ENCODE measurements at places on chromosomes 13 and 19. TPM values are rescaled to one million over a fixed set of nuclear protein-coding genes. Genes with fewer than 3 reads are reported as not detected.

The CEACAM4 gene
- polyA plus RNA-seq: not detected

The ZNF540 gene
- 2.6 TPM for polyA plus RNA-seq

The LRRC4B gene
- polyA plus RNA-seq: 10.2 TPM

The POU4F1 gene
- polyA plus RNA-seq: 9.7 TPM

The METTL21C gene
- 55.6 TPM for polyA plus RNA-seq

The MBD3 gene
- polyA plus RNA-seq: 43.8 TPM

The OR7D4 gene
- not detected for polyA plus RNA-seq

The SHC2 gene
- 23.5 TPM for polyA plus RNA-seq

The RDH8 gene
- polyA plus RNA-seq: not detected

The ZNF766 gene
- 13.7 TPM for polyA plus RNA-seq

The AMH gene
- 4.2 TPM for polyA plus RNA-seq

The WASF3 gene
- 13.6 TPM for polyA plus RNA-seq

The TIMM29 gene
- not detected for polyA plus RNA-seq

GRCh38 chr19:40600570-40601133 lies 517 bp upstream of the LTBP4 start:
- no peak for DNase-seq

DNA sequence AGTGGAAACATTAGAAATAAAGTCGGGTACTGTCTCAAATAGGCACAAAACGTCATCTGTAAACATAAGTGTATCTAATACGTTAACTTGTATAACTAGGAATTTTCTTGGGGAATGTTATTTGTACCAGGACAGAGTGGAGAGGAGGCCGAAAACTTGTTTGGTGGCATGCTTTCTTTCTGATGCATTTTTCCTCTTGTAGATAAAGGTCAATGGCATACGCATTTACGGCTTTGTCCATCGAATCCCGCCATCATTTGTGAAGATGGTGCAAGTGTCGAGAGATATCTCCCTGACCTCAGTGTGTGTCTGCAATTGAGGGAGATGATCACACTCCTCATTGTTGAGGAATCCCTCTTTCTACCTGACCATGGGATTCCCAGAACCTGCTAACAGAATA lies 4.7 kb downstream of the LGALS13 start:
- no peak for DNase-seq

DNA sequence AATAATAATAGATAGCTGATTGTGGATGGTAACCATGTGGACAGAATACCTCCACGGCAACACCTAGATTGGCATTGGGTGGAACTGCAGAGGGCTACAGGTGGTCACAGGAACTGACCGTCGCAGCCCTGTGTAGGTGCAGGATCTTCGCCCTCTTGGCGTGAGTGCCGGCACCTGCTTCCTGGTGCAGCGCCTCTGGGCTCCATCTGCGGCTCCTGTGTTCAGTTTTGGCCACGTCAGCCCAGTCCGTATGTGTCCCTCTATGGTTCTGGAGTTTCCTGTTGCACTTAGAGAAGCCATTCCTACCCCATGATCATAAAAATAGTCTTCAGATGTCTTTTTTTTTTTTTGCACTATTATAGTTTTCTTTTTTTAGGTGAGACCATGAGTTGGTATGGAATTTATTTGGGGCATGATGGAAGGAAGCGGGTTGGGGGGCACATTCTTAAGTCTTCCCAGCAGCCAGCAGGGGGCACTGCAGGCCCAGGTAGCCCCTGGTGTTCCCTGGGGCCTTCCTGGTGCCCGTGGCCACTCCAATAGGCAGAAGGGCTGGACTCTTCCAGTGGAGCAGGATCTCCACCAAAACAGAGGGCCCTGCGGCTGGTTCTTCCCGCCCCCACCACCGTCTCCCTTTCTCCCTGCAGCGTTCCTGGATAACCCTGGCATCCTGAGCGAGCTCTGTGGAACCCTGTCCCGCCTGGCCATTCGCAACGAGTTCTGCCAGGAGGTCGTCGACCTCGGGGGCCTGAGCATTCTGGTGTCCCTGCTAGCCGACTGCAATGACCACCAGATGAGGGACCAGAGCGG lies 10.1 kb upstream of the SLC25A42 start:
- DNase-seq: no peak

DNA sequence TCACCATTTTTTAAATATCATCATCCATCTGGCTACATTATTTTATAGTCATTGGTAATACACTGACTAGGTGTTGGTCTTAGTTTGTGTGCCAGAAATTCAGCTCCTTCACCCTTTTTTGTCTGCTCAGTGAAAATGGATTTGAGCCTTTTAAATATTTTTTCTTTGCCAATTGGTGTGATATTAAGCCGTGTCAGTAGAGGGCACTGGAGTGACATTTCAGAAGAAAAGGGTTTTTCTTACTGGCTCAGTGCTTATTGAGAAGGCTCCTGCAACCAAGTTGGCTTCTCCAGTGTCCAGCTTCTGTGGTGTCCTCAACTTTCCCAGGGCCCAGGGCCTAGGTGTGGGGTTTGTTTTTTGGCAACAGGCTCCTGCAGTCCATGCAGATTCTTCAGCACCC lies 546.6 kb downstream of the DACH1 start:
- no peak for DNase-seq

- DNase-seq: no peak
Observed at GRCh38 chr13:102020611-102021216, 381.1 kb downstream of the FGF14 start.

GRCh38 chr19:1261798-1262622 lies 7.1 kb upstream of the CIRBP start:
- no peak for DNase-seq

DNA sequence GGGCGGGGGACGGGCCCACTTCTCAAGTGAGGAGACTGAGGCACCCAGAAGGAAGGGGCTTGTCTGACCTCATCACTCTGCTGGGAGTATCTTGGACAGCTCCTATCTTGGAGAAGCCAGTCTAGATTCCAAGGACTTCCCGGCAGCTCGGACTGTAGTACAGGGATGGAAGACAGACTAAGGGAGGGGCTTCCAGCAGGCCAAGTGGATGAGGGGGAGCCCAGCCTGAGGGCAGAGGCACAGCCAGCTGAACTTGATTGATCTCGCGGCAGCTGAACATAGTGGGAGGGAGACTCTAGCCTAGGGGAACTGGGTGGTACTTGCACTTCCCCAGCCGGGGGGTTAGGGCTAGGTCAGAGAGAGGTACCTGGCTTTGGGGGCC lies 711 bp downstream of the CILP2 start:
- no peak for DNase-seq

- no peak for DNase-seq
Observed at GRCh38 chr19:45056831-45057230, 18.0 kb downstream of the CLASRP start.

DNA sequence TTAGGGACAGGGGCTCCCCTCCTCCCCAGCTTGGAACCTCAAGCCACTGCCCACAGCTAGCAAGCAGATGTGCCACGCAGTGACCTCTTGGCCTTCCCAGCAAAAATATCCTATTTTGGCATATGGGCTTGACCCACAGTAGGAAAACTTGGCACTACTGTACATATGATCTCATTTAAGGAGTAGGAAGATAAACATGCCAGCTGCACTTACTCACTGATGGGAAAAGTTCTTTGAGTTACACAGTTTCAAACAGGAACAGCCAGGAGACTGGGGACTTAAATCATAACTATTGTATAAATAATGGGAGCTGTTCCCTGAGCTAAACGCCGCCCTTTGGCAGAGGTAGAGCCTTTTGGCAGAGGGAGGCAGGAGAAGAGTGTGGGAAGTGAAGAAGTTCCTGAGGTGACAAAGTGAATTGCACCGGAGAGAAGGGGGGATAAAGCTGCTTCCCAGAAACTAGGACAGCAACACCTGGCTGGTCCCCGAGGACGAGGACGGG lies 6.1 kb downstream of the SACS start:
- peak; percentile 26 for DNase-seq

DNA sequence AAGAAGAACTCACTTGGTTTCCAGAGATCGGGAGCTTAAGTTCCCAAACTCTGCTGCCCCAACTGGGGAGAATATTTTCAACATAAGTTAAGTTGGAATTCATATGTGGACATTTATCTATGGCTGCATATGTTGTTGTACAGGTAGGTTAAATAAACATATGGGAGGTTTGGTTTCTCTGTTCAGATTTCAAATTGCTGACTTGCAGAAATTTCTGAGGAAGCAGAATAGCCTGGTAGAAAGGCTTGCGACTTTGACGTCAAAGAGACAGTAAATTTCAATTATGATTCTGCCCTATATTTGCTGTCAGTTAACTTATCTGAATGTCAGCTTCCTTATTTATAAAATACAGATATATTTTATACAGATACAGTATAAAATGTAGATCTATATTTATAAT lies 40.0 kb upstream of the TPP2 start:
- no peak for DNase-seq

GRCh38 chr19:35776102-35776788 lies 881 bp downstream of the ARHGAP33 start:
- DNase-seq: no peak

- DNase-seq: no peak
Observed at GRCh38 chr19:4354897-4355296, 11.5 kb downstream of the MPND start.

DNA sequence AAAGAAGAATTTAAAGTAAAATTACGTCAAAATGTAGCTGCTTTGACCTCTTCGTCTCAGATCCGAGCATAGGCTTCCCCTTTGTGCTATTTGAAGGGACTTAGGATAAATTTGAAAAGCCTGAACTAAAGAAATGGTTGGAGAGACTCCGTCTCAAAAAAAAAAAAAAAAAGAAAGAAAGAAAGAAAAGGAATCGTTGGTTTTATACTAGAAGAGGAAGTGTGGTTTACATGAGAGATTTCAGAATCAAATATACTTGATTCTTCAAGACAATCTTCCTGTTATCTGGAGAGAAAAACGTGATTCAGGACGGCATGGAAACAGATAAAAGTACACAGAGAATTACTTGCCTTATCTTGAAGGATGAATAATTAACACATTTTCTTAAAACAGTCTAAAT lies 474 bp upstream of the ZNF780B start:
- no peak for DNase-seq

GRCh38 chr13:26469602-26470001 lies 87.9 kb upstream of the WASF3 start:
- DNase-seq: no peak

DNA sequence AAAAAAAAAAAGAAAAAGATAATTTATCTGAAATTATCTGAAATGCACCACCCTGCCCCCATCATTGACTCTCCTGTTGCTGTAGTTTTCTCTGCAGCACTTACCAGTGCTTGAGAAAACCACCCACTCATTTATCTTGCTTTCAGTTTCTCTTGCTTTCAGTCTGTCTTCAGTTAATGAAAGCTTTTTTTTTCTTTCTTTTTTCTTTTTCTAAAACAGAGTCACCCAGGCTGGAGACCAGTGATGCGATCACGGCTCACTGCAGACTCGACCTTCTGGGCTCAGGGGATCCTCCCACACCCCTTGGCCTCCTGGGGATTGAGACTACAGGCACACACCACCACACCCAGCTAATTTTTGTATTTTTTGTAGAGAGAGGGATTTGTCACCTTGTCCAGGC lies 4.3 kb upstream of the ACP5 start:
- no peak for DNase-seq

GRCh38 chr13:56558698-56559320 lies 581.9 kb upstream of the PRR20A start:
- DNase-seq: no peak

GRCh38 chr13:101579281-101579802 lies 126.9 kb downstream of the ITGBL1 start:
- DNase-seq: peak; percentile 5

DNA sequence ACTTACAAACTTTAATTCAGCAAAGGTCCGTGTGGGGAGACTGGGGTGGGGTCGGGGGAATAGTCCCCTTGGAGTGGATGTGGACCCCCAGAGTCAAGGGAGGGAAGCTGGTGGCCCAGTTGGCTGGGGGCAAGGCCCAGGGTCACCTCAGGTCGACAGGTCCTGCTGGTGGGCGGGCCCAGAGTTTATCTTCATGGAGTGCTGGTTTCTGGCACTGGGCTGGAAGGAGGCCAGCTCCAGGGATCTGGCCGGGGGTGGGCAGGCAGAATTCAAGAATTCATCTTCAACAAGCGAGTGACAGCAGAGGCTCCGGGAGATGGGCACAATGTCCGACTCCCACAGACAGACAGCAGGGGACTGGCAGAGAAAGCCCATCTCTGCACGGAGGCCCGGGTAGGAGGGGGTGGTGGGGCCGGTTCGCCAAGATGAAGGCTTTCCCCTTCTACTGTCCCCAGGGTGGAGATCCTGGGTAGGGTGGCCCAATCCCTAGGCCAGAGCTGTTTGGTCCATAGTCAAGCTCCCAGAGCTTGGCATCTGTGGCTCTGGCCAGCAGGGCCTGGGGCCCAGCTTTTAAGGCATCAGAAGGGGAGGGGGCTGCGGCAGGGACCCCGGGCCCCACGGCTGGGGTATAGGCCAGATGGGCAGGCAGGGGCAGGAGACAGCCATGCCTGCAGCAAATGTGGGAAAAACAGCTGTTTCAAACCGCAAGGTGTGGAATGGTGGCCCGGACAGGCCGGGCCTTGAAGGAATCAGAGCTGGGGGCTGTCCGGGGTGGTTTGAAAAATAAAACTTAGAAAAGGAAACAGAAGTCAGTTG lies 622 bp upstream of the FDX2 start:
- no peak for DNase-seq

GRCh38 chr13:110523838-110524540 lies 37.5 kb downstream of the RAB20 start:
- DNase-seq: no peak

- DNase-seq: no peak
Observed at GRCh38 chr13:34263681-34264080, 445.7 kb downstream of the RFC3 start.

DNA sequence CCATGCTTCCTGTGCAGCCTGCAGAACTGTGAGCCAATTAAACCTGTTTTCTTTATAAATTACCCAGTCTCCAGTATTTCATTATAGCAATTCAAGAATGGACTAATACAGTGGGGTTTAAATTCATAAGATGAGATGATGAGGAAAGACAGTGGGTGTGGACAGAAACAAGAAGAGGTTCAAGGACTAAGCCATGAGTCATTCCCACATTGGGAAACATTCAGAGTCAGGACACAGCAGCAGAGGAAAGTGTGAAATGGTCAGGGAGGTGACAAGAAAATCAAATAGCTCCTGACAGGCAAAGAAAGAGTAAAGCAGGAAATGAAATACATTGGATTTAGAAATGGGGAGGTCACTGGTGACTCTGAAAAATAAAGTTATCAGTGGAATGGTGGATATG lies 9.1 kb downstream of the ZNF841 start:
- DNase-seq: no peak
